CD4-positive, CD25-positive, alpha-beta regulatory T cell (primary cell): ENCODE measurements at places on chromosomes 7 and 10.

- no peak for DNase-seq
Observed at GRCh38 chr10:36671607-36672006, 453.8 kb upstream of the ANKRD30A start.

DNA sequence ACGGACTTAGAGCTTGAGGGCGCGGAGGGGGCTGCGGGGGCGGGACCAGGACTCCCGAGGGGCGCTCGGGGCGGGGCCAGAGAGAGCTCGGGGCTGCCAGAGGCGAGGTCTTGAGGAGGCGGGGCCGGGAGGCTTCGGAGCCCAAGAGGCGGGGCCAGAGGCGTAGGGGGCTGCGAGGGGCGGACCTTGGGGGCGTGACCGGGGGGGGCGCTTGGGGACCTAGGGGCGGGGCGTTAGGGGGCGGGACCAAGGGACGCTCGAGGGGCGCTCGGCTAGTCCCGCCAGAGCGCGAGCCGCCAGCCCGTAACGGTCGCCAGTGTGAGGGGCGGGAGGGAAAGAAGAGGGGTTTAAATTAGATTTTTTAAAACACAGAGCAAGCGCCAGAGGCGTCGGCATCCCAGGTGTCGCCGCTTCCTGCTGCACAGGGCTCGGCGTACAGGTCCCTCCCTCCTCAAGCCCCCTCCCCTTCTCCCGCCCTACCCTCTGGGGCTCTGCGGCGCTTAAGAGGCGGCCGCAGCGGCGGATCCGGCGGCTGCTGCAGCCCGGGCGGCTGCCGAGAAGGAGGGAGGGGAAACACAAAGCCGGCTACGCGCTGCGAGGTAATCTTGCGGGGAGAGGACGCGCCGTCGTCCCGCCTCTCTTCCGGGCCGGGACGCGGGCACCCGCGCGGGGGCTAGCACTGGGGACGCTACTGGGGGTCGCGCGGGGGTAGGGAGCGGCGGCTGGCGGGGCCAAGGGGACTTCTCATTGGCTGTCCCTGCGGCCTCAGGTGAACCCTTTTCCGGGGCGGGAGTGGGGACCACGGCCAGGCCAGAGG lies at the start of gene ADD3:
Gene ADD3 (plus strand): TSS at position 284 of the 817 bp plus-strand sequence. CDS start 92,670 bp downstream, outside the sequence.
- peak; percentile 89 for DNase-seq

DNA sequence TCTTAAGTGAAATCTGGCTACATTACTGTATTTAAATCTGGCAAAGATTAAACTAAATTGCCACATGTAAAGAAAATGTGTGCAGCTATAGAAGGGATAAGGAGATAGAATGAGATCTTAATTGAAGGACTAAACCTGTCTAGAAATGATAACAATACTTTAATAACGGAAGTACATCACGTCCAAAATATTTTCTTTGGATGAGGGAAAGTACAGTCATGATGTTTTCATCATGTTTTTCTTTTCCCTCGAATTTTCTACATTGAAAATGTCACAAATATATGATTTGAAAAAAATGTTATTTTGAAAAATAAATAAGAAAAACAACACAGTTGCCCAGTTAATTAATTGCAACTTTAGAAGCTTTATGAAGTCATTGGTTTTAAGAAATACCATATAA lies 143.9 kb downstream of the ETV1 start:
- no peak for DNase-seq

GRCh38 chr10:1738950-1739349 lies 1.6 kb upstream of the ADARB2 start:
- DNase-seq: no peak

- DNase-seq: no peak
Observed at GRCh38 chr7:15199482-15199881, 296.9 kb upstream of the DGKB start.

- DNase-seq: no peak
Observed at GRCh38 chr10:3452683-3453361, 280.2 kb upstream of the PITRM1 start.

- no peak for DNase-seq
Observed at GRCh38 chr10:28892818-28893547, 215.7 kb downstream of the BAMBI start.

- no peak for DNase-seq
Observed at GRCh38 chr10:53489335-53490182, 717.0 kb upstream of the MBL2 start.

- no peak for DNase-seq
Observed at GRCh38 chr10:88676283-88677060, 12.2 kb downstream of the LIPF start.

GRCh38 chr7:85039196-85039923 lies 147.5 kb downstream of the SEMA3D start:
- DNase-seq: no peak

DNA sequence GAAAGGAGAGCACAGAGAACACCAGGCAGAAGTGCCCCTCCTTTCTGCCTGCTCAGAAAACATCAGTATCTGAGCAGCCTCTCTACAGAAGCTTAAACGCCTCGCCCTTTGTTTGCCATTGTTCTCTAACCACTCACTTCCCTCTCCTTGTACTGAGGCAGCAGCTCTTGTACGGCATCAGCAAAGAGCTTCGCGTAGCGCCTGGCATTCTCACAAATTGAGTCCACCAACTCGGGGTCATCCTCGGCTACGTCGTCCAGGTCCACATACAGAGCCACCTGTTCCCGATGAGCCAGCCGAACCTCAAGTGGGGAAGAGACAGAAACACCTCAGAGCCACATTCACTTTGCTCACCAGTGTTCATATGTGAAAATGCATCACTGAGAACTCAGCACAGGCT lies 1.7 kb downstream of the MCM7 start:
- no peak for DNase-seq

DNA sequence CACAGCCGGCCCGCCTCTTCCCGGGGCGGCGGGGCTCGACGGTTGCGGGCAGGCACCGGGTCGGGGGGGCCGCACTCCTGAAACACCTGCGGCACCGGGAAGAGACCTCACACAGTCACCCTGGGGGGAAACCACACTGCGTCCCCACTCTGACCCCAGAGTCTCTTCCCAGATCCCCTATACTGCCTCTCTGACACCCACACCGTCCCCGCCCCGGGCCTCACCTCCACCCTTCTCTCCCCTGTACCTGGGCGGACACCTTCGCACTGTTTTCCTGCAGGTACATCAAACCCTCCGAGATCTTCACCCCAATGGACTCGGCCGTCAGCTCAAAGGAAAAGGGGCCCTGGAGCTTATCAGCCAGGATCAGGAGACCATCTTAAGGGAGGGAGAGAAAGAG lies 3.4 kb upstream of the GAL3ST4 start:
- DNase-seq: no peak

- no peak for DNase-seq
Observed at GRCh38 chr7:87687653-87688254, 59.6 kb downstream of the RUNDC3B start.

DNA sequence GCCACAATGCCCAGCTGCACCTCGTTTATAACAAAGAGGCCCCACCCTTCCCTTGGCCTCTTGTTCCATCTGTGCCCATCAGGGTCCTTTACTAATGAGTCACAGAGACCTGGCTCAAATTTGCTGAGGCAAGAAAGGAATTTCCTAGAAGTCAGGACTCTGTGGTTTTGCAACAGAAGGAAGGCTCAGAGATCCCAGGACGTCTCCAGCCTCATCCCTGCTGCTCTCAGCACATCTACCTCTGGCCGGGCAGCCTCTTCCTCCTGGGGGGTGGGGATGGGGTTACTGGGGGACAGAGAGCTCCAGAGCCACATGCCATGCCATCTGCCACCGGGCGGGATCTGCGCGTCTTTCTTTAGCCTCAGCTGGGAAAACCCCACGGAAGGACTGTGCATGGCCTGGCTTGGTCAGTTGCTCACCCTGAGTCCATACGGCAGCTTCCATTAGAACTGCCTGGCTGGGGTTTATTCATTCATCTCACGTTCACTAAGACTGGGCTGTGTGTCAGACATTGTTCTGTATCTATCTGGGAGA lies 41.9 kb upstream of the PSMG3 start:
- DNase-seq: no peak

- DNase-seq: no peak
Observed at GRCh38 chr7:109549471-109550193, 980.0 kb downstream of the DNAJB9 start.

DNA sequence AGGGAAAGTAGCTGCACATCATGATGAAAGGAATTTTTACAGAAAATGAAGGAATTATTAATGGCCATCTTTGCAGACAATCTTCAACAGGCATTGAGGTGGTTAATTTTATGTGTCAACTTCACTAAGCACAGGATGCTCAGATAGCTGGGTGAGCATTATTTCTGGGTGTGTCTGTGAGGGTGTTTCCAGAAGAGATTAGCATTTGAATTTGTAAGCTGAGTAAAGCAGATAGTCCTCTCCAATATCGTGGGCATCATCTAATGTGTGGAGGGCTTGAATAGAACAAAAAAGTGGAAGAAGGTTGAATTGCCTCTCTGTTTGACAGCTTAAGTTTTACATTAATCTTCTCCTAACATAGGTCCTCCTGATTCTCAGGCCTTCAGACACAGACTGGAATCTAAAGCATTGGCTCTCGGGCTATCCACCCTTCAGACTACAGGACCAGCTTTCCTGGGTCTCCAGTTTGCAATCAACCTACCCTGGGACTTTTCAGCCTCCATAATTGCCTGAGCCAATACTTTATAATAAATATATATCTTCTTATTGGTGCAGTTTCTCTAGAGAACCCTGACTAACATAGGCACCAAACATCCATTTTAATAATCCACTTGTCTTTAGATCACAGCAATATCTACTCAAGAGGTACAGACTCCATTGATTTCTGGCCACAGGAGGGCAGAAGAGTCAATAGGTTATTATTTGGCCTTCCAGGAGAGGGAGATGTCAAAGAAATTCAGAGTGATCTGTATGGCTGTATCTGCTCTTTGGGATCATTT lies 10.5 kb upstream of the CRPPA start:
- DNase-seq: peak; percentile 49

- no peak for DNase-seq
Observed at GRCh38 chr10:97168645-97169044, 17.1 kb downstream of the SLIT1 start.

DNA sequence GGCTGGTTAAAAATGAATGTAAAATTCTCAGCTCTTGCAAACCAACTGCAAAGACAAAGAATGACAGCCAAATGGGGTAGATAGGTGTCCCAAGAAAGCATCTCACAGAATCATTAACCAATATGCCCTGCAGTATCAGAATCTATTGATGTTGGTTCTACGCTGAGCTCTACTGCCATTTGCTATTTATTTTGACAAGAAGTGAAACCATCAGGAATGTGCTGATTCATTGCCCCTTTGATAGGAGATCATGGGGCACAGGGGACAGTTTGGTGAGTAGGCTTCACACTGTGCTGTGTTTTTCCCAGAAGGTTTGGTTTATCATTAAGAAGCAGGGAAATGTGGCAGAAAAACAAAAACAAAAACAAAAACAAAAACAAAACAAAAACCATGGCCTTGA lies 19.4 kb upstream of the CDC14C start:
- no peak for DNase-seq

DNA sequence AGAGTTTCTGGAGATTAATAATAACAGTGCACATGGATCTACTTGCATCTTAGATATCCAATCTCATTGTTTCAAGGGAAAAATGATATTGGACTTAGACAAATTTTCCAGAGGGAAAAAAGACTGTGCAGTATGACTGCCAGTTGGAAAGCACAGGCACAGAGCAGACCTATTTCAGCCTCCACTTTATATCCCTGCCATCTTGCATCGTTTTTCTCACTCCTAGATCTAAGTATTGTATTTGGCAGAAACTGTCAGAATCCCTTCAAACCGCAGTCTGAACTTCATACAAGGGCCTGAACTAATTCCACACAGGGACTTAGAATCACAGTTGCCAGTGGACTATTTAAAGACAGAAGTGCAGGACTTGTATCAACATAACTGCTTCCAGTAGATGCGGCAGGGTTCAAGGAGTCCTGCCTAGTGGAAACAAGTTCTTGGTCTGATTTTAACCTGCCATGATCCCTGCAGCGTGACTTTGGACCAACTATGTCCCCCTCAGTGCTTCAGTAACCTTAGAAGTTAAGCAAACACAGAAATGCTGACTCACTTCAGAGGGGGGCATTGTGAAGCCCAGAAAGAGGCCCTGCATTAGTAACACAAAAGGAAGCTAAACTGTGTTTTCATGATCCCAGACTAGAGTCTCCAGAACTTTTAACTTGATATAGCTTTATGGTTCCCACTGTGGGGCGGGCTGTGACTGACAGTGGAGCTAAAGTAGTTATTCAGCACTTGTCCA lies 95.7 kb upstream of the PALS2 start:
- no peak for DNase-seq

DNA sequence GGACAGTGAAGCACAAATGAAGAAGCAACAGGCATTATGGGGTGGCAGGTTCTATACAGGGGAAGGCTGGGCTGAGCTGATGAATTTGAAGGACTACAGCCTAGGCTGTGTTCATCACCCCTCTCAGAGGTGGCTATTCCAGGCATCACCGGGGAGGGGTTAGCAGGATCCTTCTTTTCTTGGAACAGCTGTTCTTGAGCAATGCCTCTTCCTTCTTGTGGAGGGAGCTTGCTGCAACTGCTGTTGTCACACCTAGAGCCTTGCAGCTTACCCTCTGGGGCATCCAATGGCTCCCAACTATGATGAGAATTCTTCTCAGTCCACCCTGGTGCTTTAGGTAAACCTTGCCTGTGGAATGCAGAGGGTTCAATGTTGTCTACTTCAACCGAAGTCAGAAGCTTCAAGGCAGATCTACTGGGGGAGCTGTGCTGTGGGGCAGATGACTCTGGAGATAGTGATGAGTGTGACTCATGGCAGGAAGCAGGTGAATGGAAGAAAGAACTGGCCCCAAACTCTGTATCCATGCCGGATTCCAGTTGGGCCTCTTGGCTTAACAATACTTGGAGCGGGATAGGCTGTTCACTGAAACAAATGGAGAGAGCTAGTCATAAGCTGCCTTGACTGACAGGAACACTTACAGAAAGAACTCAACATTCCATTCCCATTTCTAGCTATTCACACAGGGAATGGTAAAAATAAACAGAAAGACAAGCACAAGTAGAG lies 21.5 kb upstream of the PPP3CB start:
- DNase-seq: no peak

DNA sequence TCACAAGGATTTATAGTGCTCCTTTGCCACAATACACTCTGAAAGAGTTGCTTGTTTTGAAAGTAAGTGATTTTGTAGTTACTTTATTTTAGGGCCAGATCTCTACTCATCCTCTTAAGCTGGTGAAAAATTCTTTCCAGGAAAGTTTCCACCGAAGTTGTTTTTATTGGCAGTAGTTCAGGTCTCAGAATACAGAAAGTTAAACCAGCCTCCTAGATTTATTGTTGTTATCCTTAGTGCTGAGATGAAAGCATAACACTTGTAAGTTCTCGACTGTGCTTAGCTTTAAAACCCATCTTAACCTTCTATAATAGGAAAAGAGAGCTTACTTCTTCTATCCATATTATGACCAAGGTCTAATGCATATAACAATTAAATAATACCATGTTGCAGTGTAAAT lies 5.5 kb downstream of the AP3M1 start:
- no peak for DNase-seq

DNA sequence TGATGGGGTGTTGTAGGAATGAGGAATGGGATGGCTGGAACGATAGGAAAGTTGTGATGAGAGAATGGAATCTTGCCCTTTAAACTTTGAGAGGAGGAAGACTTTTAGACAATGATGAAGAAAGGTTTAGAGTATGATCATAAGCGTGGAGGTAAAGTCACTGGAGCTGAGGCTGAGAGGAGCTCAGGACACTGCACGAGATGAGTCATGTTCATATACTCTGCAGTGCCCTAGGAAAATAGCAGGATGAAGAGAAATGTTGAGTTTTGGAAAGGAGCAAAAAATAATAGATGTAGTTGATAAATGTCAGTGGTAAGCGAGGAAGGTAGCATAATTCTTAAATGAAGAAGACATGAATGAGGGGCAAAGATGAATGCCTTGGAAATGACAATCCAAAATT lies 28.3 kb upstream of the CUL1 start:
- no peak for DNase-seq

GRCh38 chr7:114653364-114654088 lies 238.9 kb downstream of the FOXP2 start:
- DNase-seq: no peak
